ENCODE measurements at places on chromosomes 1 and 21.

DNA sequence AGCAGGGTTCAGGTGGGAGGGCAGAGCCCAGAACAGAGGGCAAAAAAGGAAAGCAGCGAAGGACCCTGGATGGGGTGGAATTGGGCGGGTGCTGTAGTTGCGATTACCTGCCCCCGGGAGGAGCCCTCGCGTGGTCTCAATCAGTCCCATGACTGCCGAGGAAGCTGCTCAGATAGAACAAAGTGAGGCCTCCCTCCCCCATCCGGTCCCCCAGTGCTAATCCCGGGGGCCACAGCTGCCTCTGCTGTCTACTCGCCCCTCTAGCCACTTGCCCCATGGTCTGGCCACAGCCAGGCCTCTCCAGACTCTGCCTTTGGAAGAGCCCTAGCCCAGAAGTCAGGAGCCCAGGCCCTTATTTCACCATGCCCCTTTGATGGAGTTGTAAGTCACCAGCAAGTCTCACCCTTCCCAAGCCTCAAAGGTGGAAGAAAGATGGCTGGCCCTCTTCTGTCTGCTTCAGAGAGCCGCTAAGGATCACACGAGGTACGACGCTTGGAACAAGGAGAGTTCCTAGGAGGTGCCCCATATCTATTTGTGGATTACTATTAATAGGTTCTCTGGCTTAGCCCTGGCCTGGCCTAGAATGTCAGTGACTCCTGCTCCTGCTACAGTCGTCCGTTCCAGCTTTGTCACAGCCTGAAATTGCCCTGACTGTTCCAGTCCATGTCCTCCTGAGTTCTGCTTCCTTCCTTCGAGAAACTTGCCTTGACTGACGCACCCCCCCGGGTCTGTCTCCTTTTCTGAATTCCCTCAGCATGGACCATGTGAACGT is 16.4 kb downstream of the ECHDC2 start:
- DNase-seq, result peak; percentile 61

- no peak for DNase-seq
These were observed 14.2 kb upstream of the PLEKHA6 start for GRCh38 chr1:204373911-204374310.

GRCh38 chr1:223331929-223332328 is 32.0 kb downstream of the SUSD4 start:
- no peak for DNase-seq

DNA sequence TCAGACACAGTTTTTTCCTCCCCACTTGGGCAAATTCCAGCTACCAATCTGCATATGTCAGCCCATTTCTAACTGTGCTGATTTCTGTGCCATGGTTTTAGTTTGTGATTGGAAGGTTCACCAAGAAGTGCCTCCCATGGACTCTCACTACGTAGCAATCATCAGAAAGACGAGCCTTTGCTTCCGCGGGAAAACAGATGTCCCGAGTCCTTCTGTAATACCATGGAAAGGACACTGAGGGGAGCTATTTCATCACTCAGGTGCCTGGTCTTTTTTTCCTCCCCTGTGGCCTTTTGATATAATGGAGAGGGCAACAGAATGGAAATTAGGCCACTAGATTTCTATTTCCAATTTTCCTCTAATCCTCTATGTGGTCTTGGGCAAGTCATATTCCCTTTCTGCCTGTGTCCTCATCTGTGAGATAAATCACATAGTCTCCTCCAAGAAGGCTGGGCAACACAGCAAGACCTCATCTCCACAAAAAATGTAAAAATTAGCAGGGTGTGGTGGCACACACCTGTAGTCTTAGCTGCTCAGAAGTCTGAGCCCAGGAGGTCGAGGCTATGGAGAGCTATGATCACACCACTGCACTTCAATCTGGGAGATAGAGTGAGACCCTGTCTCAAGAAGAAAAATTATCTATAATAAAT is 24.8 kb downstream of the LEMD1 start:
- peak; percentile 54 for DNase-seq

GRCh38 chr1:151458802-151459330 is 428 bp downstream of the POGZ start:
- DNase-seq, result peak; percentile 79
